Hematopoietic multipotent progenitor cell (in vitro differentiated cells): ENCODE measurements at places on chromosomes 4 and X. TPM values are rescaled to one million over a fixed set of nuclear protein-coding genes. Genes with fewer than 3 reads are reported as not detected.
A peak's percentile ranks its signal among the peaks of the same experiment; 100 is the strongest.

MAGEA9B gene
- not detected for total RNA-seq

SYNPO2 gene
- total RNA-seq = 0.27 TPM

BTK gene
- total RNA-seq = 37.7 TPM

HSD17B10 gene
- total RNA-seq = 77.8 TPM

CHIC1 gene
- total RNA-seq = 2.7 TPM

GRCh38 chr4:174926958-174927357, 8.8 kb downstream of the ADAM29 start:
- no peak for DNase-seq

GRCh38 chr4:153808175-153808574, 19.3 kb upstream of the SFRP2 start:
- DNase-seq = no peak

DNA sequence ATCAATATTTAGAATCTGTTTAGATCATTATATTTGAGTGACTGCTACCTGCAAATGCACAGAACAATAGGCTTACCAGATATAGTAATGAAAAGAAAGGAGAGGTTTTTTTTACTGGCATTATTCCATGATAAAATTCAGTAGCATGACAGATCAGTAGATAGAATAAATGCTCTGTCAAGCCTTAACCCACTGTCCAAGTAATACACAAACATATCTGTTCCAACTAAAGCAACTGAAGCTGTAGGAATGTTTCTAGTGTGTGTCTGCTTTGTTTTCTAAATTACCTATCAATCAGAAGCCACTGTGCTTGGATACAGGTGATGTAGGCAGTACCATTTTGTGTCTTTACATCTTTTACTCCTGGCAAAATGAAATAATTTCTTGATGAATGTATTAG, 604.6 kb downstream of the PCDH7 start:
- no peak for DNase-seq

- no peak for DNase-seq
Observed at GRCh38 chrX:55919367-55920221, 202.0 kb downstream of the RRAGB start.

GRCh38 chrX:8834392-8834791, 33.2 kb upstream of the FAM9A start:
- DNase-seq = no peak

- DNase-seq = no peak
Observed at GRCh38 chr4:64539234-64539849, 130.1 kb upstream of the TECRL start.

DNA sequence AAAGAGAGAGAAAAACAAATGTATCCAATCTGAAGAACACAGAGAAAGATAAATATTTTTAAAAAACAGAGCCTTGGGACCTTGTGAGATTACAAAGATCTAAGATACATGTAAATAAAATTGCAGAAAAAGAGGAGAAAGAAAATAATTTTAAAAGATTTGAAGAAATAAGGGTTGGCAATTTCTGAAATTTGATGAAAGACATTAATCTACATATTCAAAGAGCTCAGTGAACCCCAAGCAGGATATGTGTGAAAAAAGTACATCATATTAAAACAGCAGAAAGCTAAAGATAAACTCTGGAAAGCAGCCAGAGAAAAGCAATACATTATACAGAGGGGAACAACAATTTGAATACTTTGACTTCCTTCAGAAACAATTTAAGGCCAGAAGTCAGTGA, 244.7 kb downstream of the ENOX2 start:
- no peak for DNase-seq

GRCh38 chr4:155143512-155143911, 64.9 kb upstream of the NPY2R start:
- DNase-seq = no peak

- DNase-seq = peak; percentile 53
Observed at GRCh38 chr4:147794787-147795413, 63.0 kb downstream of the ARHGAP10 start.
